Activated CD4-positive, alpha-beta T cell treated with anti-CD3 and anti-CD28 coated beads, Interleukin-10, Interleukin-2, amounts not matched to agents 100 ng/mL and 50 ng/mL, durations not matched to agents 16 hours and 8 hours (primary cell): ENCODE measurements at places on chromosomes 2 and 18.

- peak; percentile 34 for DNase-seq
Measured at GRCh38 chr2:7524195-7524594, 607.0 kb downstream of the RNF144A start.

DNA sequence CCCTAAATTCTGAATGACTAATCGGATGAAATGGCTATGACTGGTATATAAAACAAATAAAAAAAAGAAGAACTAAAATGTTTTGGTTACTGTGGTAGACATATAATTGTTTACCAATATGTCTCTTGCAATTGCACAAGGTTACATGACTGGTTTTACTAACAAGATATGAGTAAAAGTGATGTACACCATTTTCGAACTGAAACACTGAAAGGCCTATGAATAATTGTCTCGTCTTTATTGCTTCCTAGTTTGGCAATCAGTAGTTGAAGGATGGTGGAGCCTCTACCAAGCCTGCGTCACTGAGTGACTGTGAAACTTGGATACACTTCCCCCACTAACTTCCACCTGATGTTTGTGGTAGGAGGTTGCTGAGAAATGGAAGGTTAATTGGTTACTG lies 16.5 kb downstream of the CDH19 start:
- no peak for DNase-seq

DNA sequence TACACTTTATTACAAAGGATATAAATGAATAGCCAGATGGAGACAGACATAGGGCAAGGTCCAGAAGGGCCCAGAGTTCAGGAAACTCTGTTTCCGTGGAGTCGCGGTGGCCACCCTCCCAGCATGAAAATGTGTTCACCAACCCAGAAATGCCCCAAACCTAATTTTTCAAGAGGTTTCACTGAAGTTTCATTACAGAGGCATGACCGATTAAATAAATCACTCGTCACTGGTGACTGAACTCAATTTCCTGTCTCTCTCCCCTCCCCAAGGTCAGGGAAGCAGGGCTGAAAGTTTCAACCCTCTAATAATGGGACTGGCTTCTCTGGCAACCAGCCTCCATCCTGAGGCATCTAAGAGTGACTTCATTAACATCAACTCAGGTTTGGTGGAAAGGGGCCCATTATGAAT lies 22.4 kb downstream of the USP40 start:
- DNase-seq = no peak

DNA sequence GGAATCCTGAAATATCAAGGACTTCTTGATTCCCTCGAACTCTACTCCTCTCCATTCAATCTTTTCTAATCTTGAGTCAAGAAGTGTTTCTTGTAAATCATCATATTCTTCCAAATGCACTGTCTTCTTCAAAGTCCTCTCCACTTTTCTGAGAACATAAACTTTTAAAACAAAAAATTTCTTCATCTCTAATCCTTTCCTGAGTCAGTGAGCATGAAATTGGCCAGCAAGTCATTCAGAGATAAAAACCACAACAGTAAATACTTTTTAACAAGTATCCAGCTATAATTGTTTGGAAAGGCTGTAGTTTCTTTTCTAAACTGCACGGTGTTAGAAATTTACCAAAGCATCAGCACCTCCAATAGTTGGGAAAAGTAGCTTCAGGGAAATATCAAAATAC lies 312.6 kb upstream of the GALNT5 start:
- no peak for DNase-seq

- DNase-seq = no peak
Measured at GRCh38 chr2:118508282-118508681, 339.2 kb downstream of the EN1 start.

DNA sequence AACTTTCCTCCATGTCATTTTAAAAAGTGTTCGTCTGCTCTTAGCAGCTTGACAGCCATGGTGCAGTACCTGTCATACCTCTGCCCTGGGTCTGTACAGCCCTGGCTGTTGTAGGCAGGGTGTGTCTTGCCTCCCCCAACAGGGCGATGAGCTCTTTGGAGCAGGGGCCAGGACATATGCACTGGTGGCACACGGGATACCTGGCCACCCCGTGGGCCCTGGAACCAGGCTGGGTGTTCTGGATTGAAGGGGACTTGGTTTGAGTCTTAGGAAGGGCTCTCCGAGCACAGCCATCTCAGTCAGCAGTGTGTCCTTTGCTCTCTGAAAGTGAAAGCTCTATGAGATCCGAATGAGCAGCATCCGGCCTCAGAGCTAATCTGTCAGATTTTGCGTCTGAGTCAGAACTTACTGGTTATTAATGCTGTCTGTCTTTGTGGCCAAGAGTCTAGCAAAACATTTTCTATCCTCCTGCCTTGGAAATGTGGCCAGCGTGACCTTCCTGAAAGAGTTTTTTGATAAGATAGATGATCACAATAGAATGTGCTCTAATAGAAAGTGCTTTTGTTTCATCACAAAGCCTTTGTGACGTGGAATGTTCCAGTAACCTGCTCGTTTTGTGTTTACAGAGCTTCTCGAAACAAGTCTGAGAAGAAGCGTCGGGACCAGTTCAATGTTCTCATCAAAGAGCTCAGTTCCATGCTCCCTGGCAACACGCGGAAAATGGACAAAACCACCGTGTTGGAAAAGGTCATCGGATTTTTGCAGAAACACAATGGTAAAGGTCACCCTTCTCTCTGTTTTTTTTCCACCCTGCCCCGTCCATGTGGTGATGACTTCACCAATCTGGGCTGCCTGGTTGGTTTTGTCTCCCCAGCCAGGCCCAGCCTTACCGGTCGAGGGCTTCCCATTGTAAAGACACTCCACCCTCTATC lies 77.3 kb upstream of the RPL31 start:
- peak; percentile 65 for DNase-seq

DNA sequence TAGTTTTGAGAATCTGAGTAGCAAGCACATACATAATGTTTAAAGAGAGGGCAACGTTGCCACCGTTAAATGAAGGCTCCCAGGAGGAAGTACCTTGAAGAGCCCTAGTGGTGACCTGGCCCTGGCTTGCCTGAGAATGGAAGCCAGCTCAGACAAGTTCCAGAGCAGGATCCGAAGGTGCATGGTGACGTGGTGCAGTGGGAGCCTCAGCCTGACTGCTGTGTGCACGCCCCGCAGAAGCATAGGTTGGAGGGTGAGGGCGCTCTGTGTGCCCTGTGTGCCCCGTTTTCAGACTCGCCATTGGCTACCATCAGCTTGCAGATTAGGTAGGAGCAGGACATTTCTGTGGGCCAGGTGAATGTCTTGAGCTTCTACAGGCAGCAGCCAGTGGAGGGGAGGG lies 68.2 kb downstream of the ZNF407 start:
- DNase-seq = no peak

DNA sequence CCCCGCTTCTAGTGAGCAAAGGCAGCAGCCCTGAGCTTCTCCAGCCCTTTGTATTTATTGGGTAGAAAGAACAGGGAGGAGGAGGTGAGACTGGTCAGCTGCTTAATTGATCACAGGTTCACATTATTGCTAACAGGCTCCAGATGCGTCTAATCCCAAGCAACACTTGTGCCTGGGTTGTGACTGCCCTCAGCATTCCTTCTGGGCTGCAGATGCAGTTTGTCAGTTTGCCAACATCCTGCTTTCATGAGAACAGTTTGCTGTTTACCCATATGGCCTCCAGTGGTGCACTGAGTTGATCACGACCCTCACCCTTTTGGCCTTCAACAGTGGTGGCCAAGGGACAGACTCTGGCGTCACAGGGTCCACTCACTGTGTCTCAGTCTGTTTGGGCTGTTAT lies 159.5 kb upstream of the ZNF516 start:
- DNase-seq = no peak

DNA sequence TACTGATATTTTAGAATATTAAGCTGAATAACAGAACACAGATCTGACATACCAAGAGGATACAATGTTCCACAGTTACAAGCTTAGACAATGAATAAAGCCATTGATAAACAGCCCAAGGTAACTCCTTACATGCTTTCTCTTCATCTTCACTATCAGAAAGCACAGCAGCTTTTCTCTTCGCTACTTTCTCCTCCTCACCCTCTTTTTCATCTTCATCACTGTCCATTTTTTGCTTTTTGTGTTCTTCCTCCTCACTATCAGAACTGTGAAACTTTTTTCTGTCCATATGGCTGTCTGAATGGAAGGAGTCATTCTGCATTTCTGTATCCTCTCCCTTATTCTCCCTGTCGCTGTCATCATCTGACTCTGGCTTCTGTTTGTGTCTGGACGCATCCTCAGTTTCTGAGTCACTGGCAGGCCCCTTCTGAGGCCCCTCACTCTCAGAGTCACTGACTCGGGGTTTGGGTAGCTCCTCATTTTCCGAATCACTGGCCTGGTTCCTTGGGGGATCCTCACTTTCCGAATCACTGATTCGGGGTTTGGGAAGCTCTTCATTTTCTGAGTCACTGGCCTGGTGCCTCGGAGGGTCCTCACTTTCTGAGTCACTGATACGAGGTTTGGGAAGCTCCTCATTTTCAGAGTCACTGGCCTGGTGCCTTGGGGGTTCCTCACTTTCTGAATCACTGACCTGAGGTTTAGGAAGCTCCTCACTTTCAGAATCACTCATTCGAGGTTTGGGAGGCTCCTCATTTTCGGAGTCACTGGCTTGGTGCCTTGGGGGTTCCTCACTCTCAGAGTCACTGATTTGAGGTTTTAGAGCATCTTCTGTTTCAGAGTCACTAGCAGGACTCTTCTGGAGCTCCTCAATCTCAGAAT lies 21.5 kb downstream of the IWS1 start:
- DNase-seq = peak; percentile 56

GRCh38 chr2:18545384-18545783 lies 15.1 kb downstream of the RDH14 start:
- DNase-seq = no peak

DNA sequence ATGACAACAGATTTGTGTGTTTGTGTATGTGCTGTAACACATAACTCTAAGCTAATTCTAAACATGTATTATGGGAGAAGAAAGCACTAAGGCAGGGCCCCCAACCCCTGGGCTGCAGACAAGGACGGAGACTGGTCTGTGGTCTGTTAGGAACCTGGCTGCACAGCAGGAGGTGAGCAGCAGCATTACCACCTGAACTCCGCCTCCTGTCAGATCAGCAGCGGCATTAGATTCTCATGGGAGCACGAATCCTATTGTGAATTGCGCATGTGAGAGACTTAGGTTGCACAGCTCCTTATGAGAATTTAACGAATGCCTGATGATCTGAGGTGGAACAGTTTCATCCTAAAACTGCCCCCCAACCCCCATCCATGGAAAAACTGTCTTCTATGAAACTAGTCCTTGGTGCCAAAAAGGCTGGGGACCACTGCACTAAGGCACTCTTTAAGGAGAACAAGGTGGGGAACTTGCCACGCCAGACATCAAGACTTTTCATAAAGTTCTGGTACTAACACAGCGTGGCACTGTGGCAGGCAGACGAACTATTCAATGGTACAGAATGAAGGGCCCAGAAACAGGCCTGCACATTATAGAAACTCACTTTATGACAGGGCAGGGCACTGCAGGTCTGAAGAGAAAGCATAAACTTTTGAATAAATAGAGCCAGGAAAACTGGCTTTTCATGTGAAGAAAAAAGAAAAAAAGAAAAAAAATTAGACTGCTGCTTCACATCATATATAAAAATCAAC lies 14.0 kb downstream of the REEP1 start:
- no peak for DNase-seq

GRCh38 chr2:38091760-38092159 lies 15.8 kb upstream of the CYP1B1 start:
- DNase-seq = no peak

DNA sequence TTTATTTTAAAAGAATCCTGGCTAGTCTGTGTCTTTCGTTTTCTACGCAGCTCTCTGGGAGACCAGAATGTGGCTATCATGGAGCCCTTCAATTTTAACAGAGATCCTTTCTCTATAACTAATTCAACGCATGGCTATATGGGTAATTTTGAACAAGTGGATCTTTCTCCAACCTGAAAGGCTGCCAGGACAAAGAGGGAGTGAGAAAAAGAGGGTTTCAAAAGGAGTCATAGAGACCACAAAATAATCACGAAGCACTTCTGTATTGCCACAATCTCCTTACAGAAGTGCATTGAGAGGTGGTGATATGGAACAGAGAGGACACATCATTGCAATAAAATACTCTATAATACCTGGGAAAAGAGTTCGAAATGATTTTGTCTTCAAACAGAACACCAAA lies 21.7 kb upstream of the CDH2 start:
- DNase-seq = no peak

- DNase-seq = no peak
Measured at GRCh38 chr18:24799720-24800119, 339.3 kb downstream of the HRH4 start.

DNA sequence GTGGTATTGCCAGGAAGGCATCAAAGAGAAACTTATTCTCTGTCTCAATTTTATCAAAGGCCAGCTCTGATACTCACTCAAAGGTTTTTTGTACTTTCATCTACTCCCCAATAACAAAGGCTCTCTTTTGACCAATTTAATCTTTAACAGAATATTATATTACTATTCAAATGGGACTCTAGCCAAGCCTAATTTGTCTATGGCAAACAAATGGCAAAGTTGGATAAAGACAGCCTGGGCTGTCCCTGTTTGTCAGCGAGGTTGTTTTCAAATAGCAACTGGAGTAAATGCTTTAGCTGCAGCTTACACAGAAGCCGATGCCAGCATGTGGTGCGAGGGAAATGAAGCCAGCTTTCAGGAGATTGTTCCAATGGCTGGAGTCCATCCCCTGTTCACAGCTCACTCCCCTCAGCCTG lies 80.1 kb upstream of the CTNNA2 start:
- no peak for DNase-seq

DNA sequence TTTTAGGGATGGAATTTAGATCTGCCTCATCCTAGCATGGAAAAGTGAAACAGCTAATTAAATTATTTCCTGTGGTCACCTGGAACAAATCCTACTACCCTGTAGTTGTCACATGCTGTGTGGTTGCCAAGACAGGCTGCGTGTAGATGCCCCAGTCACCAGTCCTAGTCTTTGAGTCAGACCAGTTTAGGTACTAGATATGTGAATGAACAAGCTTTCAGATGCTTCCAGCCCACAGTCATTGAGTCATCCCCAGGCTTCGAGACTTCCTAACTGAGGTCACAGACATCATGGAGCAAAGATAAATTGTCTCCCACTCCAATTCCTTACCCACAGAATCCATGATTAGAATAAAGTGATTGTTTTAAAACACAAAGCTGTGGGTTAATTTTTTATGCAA lies 35.8 kb upstream of the GRB14 start:
- DNase-seq = no peak

GRCh38 chr2:10124538-10125045 lies 2.1 kb downstream of the RRM2 start:
- peak; percentile 76 for DNase-seq

DNA sequence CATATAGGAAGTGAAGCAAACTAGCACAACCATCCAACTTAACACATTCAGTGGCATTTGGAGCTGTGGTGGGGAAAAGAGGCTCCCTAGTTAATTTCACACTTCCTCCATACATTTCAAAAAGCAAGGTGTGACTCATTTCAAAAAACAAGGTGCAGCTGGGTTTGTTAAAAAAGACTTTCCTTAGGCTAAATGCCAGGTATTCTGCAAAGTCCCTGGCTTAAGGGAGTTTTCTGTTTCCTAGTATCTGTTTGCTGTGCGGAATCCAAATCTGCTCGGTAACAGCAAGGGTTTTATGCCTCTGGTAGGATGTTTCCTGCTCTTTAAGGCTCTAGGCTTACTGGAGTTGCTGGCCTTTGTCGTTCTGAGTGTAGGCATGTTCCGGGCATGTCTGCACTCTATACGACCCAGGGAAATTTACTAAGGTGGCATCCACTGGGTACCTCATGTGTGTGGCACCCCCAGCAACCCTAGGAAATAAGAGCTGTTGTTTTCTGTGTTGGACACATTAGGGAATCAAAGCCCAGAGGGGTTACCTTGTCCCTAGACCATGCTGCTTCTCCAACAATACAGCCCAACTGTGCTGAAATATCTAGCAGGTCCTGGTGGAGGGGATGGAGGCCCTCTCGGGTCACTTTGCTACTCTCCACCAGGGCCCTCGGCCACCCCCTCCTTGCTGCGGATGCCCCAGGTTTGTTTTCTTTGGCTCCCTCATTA lies 634 bp upstream of the MSGN1 start:
- DNase-seq = no peak
